NCI-H1105 treated with DMSO at 0.1 percent for 48 hours (cell line): ENCODE measurements at places on chromosomes 3 and 15.

DNA sequence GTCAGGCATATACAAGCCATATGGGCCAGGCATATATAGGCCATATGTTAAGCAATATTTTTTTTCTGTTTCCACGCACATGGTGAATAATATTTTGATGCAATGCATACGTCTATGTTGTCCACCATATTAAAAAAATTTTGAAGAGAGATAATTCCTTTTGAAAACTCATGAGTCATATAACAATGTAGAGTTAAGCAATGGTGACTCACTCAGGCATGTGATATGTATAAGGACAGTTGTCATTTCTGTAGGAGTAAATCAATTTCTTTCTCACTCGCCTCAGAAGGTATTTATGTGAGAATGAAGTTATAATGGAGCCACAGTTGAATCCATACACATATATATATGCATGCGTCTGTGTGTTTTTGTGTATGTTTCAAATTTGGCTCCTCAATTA is 272.6 kb downstream of the EPHA3 start:
- DNase-seq: no peak

DNA sequence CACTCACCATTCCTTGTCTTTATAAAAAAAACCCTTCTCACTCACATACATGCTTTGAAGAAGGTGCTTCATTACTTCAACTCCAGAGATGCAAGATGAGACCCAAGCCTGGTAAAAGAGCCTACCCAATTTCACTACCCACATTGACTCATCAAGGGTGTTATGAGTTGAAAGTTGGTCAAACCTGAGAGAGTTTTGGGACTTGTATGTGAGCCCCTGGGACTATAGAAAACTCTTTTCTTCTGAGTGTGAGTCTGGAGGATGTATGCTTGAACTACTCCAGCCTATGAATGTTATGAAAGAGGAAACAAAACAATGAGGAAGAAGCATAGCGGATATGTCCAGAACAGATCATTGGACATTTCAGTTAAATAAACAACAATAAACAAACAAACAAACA is 106.5 kb upstream of the SATB1 start:
- no peak for DNase-seq

DNA sequence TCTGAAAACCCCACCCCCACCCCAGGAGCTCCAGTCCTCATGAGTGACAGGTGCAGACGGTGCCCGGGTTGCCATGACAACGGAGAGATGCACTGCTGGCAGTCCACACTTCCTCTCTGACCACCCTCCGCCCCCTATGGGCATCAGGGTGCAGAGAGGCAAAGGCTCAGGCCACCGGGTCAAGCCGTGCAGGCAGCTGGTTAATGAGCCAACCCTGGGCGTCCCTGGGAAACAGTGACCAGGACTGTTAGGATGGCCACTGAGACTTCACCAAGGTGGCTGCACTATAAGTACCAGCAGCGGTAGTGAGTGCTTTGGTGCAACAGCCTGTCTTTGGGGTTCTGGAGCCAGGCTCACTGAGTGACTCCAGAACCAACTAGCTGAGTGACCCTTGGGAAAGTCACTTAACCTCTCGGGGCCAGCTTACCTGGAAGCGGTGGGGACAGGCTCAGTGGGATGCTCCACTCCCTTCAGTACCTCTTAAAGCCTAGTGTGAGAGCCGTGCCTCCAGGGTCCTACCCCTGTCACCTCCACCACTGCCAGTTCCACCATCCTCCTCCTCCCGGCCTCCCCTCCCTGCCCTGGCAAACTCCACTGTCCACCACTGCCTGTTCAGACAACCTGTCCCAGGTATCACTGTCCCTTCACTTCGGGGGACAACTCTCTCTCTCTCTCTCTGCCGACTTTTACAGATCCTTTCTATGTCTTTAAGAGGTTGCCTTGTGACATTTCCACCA is 121.0 kb upstream of the PRR20G start:
- DNase-seq: peak; percentile 20

DNA sequence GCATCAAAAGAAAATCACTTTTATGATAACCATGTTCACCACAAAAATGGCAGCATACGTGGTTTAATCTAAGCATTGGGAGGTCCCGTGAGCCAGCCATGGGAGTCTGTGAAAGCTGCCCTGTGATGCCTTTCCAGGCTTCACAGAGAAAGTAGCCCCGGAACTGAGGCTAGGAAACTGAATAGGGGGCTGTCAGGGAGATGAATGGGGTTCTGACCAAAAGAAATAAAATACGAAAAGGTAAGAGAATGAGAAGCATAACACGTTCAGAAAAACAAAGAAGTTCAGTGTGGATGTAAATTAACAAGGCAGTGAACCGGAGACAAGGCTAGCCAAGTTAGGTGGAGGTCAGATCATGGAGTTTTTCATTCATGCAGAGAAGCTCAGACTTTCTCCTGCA is 118.9 kb downstream of the ANXA2 start:
- no peak for DNase-seq

- DNase-seq: no peak
Measured at GRCh38 chr3:197809356-197810020, 18.4 kb downstream of the LRCH3 start.

DNA sequence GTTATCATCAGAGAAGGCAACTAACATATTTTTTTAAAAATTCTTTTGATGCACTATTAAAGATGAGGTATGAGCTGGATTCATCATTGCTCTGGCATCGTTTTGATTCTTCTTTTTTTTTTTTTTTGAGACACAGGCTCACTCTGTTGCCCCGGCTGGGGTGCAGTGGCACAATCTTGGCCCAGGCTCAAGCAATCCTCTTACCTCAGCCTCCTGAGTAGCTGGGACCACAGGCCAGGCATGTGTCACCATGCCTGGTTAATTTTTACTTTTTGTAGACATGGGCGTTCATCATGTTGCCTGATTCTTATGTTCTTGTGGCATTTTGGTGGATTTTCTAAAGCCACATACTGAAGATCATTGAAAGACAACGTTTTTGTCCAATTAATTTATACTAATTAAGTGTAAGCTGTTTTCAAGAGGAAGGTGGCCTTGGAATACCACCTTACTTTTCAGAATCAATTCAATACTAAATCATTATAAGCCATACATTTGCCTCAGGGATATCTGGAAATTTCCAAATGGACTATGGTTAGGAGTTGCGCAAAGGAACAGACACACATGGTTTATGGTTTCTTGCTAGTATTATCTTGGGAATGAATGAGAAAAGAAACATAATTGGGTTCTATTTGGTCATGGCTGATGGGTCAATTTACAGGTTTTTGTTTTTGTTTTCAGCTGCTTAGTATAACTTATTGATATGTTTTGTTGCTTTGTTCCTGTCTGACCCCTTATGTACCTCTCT is 22.8 kb downstream of the SLC28A2 start:
- no peak for DNase-seq

GRCh38 chr3:140844072-140844471 is 97.6 kb upstream of the SLC25A36 start:
- DNase-seq: no peak

DNA sequence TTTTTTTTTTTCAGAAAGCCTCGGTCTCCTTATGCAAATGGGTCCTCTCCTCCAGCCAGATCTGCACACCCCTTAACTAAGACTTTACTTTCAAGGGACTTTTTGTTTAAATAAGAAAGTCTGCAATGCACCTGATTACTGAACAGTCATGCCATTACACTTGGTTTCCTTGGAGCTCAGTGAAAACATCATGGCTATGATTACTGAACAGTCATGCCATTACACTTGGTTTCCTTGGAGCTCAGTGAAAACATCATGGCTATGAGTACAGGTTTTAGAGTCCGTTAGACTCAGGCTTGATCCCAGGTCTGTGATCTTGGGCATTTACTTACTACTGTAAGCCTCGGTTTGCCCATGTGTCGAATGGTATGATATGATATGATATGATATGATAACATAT is 10.1 kb downstream of the ENTPD3 start:
- DNase-seq: no peak

- peak; percentile 15 for DNase-seq
Measured at GRCh38 chr3:133136114-133137041, 98.2 kb downstream of the TMEM108 start.

GRCh38 chr3:46731795-46732194 is 14.1 kb upstream of the PRSS50 start:
- DNase-seq: no peak

- DNase-seq: no peak
Measured at GRCh38 chr3:194323785-194324735, 27.1 kb downstream of the CPN2 start.

DNA sequence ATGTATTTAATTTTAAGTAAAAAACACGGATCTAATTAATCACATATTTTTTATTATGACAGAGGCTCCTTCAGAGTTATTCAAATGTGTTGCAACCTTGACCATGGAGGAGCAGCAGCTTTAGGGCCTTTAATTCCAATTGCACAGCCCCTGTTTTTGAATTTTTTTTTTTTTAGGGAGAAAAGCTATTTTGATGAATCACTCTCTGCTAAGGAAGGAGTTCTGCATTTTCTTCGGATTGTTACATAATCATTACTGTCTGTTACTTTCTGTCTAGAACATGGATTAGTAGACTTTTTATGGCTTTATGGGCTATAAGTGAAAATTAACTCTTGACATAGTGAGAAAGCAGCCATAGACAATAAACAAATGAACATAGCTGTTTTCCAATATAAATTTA is 90.8 kb downstream of the MCTP2 start:
- no peak for DNase-seq

DNA sequence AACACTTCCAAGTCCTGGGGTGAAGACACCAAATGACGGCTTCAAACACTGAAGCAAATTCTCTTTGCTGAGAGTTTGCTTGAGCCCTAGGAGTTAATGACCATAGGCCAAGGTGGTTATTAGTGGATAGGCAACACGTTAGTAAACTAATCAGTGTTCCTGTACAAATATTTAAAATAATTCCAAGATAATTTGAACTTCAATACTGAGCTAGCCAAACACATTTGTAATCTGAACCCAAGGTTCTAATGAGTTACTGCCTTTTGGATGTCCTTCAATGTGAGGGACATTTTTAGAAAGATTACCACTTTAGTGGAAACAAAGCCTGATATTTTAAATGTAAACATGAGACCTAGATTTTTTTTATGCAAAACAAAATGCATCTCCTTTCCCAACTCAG is 94.6 kb downstream of the THRB start:
- no peak for DNase-seq

DNA sequence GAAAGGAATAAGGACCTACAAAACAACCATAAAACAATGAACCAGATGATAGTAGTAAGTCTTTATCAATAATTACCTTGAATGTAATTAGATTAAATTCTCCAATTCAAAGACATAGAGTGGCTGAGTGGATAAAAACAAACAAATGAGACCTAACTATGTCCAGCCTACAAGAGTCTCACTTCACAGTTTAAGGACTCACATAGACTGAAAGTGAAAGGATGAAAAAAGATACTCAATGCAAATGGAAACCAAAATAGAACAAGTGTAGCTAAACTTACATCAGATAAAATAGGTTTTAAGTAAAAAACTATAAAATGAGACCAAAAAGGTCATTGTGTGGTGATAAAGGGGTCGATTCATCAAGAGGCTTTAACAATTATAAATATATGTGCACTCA is 21.9 kb upstream of the NR1I2 start:
- no peak for DNase-seq

DNA sequence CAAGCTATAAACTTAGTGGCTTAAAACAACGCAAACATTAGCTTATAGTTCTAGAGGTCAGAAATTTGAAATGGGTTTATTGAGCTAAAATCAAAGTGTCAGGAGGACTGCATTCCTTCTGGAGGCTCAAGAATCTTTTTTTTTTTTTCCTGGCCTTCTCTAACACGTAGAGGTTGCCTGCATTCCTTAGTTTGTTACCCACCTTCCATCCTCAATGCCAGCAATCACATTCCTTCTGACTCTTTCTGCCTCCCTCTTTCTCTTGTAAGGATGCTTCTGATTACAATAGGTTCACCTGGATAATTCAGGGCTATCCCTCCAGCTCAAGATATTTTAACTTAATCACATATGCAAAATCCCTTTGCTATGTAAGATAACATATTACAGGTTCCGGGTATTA is 24.8 kb downstream of the REC114 start:
- no peak for DNase-seq

- peak; percentile 3 for DNase-seq
Measured at GRCh38 chr15:80031841-80032240, 27.6 kb upstream of the ZFAND6 start.

DNA sequence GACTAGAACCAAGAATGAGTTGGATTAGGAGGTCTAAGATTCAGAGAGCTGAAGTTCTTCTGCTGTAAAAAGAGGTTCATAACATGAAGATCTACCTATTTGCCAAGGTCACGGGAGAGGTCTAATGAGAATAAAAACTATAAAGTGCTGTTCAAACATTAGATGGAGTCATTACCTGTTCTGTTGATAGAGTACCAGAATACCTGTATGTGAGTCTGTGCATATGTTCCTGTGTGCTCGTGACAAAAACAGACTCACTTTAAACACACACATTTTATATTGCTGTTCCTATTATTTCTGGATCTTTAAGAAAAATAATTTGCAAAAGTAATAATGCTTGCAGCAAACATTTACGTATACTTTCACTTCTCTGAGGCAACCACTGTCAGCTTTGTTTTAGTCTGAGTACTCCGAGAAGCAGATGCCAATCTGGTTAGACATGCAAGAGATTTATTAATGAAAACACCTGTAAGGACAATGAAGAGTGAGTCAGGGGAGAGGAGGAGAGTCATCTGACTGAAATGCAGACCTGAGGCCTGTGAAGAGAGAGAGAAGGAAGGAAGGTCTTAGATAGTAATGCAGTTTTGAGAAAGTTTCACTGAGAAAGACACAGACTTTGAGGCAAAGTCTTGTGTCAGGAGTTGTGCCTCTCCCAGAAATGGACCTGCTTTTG is 221.2 kb downstream of the SQOR start:
- no peak for DNase-seq

- no peak for DNase-seq
Measured at GRCh38 chr15:73851689-73852088, 21.7 kb upstream of the TBC1D21 start.

DNA sequence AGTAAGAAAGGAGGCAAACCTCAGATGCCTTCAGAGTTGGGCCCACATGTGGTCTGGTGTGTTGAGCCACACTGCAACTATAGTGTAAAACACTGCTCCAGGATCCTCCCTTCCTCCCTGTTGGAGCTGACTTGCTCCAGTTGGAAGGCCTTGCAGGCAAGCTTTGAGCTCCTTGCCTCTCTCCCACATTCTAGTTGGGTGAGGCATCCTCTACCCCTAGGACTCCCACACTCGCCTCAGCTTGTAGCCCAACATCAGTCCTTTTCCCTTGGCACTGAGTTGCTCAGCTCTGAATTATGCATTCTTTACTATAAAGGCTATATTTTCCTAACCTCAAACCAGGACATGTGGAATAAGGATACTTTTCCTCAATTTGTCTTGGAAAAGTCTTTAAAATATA is 143.9 kb downstream of the NECTIN3 start:
- DNase-seq: no peak

DNA sequence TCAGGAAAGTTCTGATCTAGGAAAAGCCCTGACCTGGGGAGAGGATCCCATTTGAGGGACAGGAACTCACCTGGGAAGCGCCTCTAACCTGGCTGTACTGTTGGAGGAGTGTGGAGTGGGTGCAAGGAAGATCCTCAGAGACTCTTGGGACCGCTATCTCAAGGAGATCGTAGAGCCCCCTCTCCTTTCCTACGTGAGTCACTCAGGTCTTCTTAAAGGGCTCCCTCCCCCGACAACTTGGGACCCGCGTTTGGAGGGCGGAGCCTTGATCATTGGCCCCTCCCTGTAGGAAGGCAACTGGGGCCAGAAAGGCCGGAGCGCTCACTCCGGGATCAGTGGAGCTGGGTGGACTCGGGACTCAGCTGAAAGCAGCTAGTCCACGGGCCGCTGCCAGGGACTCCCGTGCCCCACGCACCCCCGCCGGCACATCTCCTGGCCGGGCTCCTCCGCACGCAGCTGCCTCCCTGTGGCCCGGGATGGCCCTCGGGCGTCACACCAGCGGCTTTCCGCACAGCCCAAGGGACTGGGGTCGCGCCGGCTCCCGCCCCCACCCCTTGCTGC is 520 bp downstream of the SLC26A6 start:
- DNase-seq: no peak
